T-helper 17 cell (primary cell): ENCODE measurements at places on chromosomes 4 and X. TPM values are rescaled to one million over a fixed set of nuclear protein-coding genes. Genes with fewer than 3 reads are reported as not detected.

The CHM gene
- 11.2 TPM for total RNA-seq

The BLOC1S4 gene
- total RNA-seq: 19.2 TPM

GRCh38 chrX:142002471-142002870 is 98.8 kb downstream of the MAGEC1 start:
- no peak for DNase-seq

- DNase-seq: no peak
These were observed 2.1 kb downstream of the NAF1 start for GRCh38 chr4:163164591-163164990.

DNA sequence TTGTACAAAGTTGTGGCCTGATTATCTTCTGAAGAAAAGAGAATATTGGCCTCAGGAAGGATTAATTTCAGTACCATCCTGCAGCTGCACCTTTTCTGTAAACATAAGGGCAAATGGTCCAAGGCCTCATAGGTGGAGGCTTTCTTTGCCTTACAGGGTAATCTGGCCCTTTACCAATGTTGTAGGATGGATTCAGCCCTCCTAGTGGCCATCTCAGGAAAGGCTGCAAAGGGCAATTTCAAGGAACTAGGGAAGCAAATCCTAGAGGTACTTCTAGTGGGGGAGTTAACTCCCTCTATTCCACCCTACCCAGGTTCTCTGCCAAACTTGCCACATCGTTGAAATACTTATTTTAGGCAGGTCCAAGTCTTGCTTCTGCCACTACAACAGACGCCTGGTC is 57.6 kb downstream of the UGT2B11 start:
- no peak for DNase-seq

The TEX13A gene
- not detected for total RNA-seq

DNA sequence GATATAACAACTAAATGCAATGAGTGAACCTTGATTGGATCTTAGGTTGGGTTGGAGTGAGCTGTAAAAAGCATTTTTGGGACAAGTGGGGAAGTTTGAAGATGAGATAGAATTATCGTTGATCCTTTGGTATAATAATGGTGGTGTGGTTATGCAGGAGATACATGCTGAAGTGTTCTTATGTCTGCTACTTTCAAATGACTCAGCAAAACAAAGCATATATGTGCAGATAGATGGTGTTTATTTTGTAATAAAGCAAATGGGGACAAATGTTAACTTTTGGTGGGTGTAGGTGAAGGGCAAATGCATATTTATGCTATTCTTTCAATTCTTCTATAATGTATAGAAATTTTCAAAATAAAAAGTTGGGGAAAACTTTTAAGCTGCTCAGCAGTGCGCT is 26.2 kb downstream of the RP2 start:
- DNase-seq: no peak

GRCh38 chr4:138510053-138510452 is 267.9 kb upstream of the SLC7A11 start:
- DNase-seq: no peak

DNA sequence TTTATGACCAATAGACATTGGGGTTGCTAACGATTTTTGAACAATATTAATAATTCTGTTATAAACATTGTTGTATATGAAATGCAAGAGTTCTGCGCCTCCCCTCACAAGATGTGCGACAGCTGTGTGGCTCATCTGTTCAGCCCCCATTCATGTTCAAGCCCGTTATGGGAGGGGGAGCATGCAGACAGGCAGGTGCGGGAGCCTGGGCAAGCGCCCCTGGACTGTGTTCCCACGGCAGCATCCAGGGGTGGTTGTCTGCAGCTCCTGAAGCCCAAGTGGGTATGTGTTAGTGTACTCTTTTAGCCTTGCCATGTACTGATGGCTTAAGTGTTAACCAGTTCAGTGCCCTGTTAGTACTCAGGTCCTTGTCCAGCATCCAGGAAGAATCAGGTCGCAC is 34.6 kb downstream of the UGT2A3 start:
- DNase-seq: no peak

- DNase-seq: no peak
These were observed 25.7 kb upstream of the C1QTNF7 start for GRCh38 chr4:15402146-15402545.

GRCh38 chr4:74822603-74823002 is 28.3 kb upstream of the BTC start:
- DNase-seq: no peak
